Activated CD4-positive, CD25-positive, alpha-beta regulatory T cell (primary cell): ENCODE measurements at places on chromosomes 5 and 9.

DNA sequence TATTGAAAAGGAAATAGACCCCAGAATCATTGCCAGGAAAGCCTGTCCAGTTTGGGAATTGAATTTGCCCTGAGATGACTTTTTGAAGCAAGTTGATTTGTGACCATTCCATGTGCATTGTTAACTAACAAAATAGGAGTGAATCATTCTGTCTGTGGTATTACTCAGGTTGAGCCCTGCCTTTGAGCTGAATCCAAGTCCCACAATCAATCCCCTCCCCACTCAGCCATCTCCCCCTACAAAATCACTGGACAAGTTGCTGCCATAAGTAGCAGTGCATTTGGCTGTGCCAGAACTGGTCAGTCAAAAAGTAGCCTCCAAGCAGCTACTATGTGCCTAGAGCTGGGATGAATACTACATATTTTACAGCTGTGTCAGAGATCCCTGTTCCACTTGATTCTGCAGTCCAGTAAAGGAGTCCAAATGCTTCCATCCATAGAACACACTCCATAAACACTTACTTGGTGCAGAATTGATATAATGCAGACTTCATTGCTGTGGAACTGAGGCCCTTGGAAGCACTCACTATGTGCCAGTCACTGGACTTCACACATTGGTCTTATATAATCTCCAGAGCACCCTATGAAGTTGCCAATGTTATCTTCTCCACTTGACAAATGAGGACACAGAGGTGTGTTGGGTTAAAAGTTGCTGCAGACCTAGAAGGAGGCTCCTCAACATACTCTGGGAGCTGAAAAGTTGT, 96.1 kb downstream of the ZNF462 start:
- DNase-seq = no peak

GRCh38 chr5:76679231-76679630, 36.7 kb upstream of the F2R start:
- DNase-seq = no peak

- DNase-seq = no peak
Observed at GRCh38 chr5:97019435-97020117, 83.7 kb downstream of the LNPEP start.

DNA sequence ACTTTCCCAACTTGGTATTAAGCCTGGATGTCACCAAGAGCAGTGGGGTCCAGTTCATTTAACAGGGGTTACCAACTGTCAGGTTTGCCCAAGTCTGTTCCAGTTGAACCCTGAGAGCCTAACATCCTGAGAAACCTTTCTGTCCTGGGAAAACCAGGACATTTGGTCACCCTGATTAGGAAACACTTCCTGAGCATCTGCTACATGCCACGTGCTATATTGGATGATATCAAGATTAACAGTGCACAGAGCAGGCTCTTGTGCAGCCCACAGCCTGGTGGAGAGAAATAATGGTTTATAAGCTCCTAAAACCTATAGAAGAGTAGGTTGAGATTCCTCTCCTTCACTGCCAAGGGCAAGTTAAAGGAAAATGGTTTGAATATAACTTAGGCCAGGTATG, 102.9 kb upstream of the RAD23B start:
- no peak for DNase-seq

- DNase-seq = no peak
Observed at GRCh38 chr9:70949239-70949638, 172.2 kb downstream of the TRPM3 start.

DNA sequence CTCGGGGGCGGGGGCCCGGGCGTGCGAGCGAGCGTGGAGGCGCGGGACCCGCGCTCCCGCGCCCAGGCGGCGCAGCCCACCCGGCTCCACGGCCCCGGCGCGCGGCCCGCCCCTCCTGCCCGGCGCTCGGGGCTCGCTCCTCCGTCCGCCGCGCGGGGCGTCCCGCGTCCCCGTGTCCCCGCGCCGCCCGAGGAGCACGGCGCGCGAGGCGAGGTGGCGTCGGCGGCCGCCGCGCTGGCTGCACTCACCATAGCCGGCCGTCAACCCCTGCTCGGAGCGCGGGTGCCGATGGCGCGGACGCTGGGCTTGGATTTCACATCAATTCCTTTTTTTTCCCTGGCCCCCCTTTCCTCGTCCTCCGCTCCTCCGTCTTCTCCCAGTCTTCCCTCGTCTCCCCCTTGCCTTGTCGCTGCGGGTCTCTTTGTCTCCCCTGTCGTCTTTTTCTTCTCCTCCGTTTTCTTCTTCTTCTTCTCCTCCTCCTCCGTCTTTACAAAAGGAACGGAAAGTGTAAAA, 494 bp downstream of the PTCH1 start:
- no peak for DNase-seq

DNA sequence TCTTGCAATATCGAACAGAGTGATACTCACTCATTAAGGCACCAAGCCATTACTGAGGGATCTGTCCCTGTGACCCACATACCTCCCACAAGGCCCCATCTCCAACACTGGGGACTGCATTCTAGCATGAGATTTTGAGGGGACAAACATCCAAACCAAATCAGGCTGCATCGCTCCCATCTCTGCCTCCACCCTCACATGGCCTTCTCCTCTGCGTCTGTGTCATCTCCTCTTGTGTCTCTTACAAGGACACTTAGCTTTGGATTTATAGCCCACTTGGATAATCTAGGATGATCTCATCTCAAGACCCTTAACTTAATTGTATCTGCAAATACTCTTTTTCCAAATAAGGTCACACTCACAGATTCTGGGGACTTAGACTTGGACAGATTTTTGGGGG, 284.4 kb upstream of the DAP start:
- DNase-seq = no peak

DNA sequence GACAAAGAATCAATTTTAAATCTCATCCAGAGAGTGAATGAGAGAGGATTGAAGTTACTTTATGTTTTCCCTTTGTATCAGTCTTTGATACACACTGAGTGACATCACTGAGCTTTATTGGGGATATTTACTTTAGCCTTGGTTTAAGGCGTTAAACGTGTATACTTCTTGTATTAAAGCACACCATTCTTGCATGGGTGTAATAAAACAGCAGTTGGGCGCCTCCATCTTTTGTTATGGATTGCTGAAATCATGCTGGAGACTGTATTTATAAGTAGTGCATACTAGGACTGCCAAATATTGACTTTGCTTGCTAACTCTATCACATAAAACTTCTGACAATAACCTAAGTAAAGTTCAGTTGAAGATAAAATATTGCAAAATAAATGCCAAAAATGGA, 1755.8 kb upstream of the WWC1 start:
- no peak for DNase-seq

DNA sequence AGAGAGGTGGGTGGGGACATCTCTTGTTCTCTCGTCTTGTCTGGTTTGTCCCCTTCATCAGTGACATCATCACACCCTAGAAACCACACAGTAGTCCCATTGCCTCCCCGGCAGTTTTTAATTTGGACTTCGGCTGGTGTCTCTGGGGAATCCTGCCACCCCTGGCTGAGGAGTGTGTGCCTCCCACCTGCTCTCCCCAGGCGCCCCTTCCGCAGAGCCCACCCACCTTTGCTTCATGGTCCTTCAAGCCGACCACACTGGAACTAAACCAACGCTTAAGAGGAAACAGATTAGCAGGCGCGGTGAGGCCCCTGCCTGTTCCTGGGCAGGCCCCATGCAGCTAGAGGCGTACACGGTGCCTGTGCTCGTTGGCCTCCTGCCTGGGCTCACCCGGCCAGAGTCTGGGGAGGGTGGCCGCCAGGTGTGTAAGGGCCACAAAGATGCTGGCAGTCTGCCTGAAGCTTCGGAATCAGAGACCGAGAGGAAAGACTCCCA, 107.6 kb upstream of the SPRY4 start:
- no peak for DNase-seq

- no peak for DNase-seq
Observed at GRCh38 chr5:119470851-119471451, 18.7 kb downstream of the HSD17B4 start.

DNA sequence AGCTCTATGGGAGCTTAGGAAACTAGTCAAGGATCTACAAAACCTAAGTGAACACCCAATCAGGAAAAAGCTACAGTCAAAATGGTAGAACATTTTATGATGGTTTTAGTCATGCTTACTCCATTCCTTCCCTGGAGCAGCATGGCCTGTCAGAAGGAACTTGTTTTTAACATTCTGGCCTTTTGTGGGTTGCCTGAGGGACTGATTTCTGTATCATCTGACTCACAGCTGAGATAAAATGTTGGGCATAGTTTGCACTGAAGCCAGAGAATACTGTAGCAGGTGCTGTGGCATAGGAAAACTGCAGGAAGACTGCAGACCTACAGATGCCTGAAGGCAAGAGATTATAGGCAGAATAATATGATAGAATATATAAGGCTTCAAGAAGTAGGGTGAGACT, 719.6 kb upstream of the GRAMD2B start:
- DNase-seq = no peak

DNA sequence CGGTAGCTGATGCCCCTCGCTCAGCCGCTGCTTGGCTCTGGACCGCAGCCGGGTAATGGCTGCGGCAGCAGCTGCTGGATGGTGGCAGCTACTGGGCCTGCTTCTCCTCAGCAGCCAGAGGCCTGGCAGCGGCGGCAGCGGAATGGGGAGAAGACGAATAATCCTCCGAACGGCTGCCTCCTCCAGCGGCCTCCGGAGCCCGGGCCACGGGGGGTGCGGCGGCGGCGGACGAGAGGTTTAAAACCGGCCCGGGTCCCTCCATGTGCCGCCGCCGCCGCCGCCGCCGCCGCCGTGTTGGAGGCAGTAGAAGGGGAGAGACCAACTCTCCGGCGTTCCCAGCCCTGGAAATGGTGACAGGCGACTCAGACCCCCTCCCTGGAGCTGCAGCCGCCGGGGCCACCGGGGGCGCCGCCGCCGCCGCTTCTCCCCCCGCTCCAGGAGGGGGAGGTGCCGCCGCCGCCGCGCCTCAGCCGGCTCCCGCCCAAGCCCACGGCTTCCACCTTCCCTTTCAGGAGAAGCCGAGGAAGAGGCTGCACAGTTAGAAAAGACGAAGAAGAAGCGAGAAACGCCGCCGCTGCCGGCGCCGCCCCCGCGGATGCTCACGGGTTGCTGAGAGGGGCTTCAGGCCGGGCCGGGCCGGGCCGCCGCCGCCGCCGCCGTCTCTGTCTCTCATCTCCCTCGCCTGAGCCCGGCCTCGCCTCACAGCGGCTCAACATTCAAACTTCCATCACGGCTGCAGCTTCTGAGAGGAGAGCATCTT, 118.4 kb upstream of the PRSS3 start:
- no peak for DNase-seq

GRCh38 chr5:126016256-126016655, 407.0 kb upstream of the GRAMD2B start:
- DNase-seq = no peak

GRCh38 chr9:113853333-113853732, 22.8 kb upstream of the ZNF618 start:
- no peak for DNase-seq

DNA sequence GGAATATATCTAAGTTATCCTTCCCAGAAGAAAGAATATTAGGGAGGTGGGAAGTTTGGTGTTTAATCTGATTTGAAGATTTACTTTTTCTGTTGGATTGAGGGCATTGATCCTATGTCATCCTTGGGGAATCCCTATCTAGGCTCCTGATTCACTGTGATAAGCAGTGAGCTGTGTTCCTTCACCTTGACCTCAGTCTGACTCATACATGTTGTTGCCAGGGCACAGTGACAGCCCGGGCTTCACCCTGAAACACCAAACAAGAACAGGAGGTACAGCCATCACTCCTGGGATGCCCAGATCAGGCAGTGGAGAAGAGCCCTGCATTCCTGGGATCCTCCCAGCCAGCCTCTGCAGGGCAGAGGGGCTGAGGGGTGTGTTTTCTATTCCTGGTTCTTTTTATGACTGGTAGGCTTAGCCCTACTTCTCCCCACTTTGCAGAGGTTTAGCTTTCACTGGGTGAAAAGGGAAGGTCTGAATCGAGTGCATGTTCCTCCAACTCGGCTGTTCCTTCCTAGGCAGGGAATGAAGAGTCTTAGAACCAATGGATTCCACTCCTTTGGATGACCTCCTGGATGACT, 3.1 kb upstream of the FAM53C start:
- DNase-seq = no peak

- DNase-seq = no peak
Observed at GRCh38 chr9:16267281-16268066, 603.0 kb downstream of the BNC2 start.

GRCh38 chr5:72600391-72600981, 93.3 kb upstream of the ZNF366 start:
- no peak for DNase-seq

DNA sequence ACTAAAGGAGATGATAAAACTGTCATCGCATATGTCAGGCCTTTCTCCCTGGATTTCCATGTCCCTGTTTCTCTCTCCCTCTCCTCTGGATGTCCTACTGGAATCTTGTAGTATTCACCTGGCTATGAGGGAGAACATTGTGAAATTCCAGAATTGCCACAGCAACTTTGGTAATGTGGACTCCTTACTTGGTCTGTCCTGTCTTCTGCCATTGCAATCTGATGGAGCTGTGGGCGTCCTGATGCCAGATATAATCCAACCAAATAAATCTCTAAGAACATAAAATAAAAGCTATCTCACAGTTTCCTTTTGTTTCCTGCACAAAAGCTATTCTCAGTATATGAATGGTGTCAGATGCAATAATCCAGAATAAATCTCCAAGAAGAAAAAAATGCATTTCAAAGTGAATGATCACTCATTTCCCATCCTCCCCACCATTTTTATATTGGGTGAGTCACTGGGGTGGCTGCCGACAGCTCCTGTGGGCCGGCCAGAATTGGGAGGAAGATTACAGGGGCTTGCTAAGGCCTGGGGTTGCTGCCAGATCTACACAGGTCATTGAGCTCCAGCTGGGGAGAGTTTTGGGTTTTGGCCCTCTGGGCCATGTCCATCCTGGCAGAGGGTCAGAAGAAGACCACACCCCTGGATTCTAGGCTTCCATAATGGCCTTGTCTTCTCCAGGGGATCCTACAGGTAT, 160.7 kb upstream of the PITX1 start:
- no peak for DNase-seq

DNA sequence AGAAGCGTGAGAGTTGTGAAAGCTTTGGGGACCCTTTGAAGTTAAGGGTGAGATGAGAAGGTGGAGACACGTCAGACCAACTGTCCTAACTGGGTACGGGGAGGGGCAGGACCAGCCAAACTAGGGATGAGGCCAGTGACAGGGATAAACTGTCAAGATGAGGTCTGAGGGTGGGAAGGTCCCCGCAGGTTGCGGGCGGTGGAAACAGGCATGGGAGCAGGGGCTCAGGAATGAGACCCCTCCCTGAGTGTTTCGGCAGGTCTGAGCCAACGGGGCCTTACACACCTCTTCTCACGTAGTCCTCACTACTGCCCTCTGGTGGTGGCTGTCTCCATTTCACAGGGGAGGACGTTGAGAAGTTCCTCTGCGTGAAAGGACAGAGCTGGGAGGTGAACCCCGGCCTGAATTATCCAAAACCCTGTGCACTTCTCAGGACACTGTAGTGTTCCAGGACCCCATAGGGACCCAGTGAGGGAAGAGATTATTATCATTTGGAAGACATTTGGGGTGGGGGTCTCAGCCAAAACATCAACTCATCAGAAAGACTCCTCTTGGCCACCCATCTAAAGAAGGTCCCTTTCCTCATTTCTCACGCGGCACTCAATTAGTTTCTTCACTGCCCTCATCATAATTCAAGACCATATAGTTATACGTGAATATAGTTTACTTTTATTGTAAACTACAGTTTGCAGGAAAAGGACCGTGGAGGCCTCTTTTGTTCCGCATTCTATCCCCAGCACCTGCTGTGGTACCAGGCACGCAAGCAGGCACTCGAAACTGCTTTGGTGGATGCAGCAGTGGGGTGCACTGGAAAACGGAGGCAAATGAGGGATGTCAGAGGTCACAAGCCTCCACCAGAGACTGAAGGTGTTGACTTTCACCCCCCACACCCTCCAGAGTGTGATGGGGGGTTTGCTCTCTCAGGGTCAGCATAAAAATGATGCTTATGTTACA, 21.7 kb upstream of the NANS start:
- peak; percentile 83 for DNase-seq
